Right ventricle myocardium inferior (tissue), 1 donor: ENCODE measurements at places on chromosomes 3 and 15.

DNA sequence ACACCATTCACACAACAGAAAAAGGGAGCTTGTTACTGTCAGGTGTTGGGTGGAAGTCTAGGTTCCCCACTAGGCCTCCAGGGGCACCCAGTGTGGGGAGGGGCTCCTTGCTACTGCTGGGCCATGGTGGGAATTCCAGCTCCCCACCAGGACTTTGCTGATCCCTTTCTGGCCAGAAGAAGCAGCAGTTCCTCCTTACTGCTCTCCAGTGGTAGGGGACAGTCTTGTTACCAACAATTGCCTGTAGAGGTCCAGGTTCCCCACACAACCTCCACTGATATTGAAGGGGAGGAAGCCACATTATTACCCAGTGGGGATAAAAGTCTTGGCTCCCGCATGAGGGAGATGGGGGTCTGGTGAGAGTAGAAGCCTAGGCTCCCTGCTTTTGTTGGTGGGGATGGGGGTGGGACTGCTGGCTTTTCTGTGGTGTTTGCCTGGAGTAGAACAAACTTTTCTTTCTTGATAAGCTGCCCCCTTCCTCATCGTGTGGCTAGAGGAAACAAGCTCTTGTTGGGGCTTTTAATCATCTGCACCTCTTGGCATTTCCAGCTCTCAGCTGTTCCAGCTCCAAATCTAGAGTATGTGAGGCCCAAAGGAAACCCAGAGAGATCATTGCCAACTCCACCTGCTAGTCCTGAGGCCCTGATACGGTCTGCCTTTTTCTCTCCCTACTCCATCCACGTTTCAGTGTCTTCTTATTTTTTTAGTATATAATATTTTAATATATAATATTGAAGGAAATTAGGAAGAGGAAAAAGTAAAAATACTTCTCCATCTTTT lies 824.2 kb downstream of the AGBL1 start:
- no peak for DNase-seq

DNA sequence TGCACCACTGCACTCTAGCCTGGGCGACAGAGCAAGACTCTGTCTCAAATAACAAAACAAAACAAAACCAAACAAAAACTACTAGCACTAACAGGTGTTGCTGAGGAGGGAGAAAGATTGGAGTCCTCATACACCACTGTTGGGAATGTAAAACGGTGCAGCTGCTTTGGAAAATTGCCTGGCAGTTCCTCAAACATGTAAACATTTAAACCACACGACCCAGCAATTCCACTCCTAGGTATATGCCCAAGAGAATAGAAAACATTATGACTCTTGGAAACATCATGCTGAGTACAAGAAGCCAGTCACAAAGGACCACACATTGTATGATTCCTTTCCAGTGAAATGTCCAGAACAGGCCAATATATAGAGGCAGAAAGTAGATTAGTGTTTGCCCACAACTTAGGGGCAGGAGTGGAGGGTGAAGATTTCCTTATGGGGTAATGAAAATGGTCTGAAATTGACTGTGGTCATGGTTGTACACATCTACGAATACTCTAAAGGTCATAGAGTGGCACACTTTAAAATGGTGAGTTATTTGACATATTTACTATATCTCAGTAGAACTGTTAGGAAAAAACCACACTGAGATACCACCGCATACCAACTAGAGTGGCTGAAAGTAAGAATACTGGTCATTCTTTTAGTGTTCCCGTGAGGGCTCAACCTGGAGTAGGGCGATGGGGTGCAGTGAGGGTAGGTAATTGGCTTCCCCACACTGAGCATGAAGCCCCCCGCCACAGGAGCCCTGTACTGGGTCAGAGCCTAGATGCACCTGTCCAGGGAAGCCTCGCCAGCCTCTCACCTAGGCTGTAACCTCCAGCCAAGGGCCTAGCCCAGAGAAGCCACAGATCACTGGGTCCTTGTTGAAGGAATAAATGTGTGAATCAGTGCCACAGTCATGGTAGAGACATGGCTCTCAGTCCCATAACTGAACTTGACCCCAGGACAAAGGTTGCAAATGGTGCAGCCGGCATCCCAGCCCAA lies 131.1 kb downstream of the NUP210 start:
- no peak for DNase-seq

DNA sequence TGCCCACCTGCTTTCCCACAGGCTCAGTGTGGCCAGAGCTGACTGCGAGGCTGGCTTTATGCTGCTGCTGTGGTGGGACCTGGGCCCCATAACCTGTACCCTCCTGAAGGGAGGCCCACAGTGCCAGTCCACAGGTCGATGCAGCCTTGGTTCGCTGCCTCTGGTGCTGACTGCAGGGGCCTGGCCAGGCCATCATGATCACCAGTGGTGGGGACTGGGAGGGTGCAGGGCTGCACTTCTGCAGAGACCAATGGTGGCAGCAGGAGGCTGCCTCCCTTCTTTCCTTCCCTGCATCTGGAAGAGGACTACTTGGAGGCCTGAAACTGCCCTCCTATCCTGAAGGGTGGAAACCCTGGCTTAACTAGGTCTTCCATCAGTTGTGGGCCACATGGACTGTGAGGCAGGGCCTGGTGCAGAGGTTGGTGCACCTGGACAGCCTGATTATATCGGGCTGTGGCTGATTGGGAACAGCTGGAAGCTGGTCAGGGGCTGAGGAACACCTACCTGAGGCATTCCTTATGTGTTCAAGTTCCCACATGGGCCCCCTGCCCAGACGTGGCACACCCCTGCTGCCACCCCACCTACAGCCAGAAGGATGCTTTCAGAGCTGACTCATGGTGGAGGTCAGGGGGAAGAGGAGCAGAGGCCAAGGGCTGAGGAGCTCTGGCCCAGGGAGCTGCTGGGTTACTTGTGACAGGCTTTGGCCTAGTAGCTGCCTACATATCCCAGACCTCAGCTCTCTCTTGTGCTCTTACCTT lies 29.8 kb downstream of the POMGNT2 start:
- DNase-seq, result no peak

GRCh38 chr3:195565716-195566115 lies 18.0 kb downstream of the APOD start:
- no peak for DNase-seq

- DNase-seq, result peak; percentile 74
These were observed 28.9 kb upstream of the KLHL6 start for GRCh38 chr3:183584246-183584913.

DNA sequence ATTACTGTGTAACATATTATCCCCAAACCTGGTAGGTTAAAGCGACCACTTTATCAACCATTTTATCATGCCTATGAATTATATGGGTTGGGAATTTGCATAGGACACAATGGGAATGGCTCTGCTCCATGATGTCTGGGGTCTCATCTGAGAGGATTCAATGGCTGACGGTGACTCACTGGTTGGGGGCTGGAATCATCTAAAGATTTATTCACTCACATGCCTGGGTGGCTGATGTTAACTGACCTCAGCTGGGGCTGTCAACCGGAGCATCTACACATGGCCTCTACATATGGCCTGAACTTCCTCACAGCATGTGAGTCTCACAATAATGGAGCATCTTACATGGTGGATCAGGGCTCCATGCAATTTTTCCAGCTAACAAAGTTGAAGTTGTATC lies 313.1 kb upstream of the PPP2R3A start:
- no peak for DNase-seq

- DNase-seq, result no peak
These were observed 2.2 kb upstream of the NR2F2 start for GRCh38 chr15:96328181-96328876.

- DNase-seq, result no peak
These were observed 115.7 kb downstream of the PDZRN3 start for GRCh38 chr3:73509066-73509465.

DNA sequence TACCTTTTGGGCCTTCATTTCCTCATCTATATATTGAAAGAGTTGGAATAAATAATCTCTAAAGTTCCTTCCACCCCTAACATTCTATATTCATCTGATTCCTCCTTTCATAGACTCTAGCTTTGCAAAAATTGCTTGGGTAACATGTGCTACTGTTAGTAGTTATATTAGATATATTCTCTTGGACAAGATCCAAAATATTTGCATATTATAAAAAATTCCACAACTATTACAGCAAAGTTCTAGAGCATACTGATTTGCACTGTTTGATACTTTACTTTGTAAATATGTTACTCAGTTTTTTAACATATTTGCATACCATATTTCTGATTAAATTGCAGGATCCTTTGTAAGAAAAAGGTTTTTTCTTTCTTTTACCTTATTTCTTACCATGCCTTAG lies 95.9 kb upstream of the UBE2E2 start:
- DNase-seq, result no peak

DNA sequence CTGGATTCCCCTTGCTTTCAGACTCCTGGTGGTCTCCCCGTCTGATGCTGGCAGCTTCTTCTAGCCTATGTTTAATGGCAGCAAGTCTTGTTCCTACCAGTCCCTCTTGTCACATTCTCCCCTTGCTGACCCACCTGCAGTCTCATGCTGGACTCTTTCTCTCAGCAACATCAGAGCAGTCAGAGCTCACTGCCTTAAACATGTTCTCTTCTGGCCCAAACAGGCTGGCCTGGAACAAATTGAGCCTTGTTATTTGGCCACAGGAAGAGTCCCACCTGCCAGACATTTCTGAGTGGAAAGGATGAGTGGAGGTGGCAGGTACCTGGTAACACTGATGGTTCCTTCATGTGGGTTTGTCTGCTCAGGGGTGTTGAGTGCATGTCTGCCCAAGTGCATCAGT lies 59.2 kb upstream of the APEH start:
- no peak for DNase-seq

- DNase-seq, result no peak
These were observed 131.1 kb downstream of the XXYLT1 start for GRCh38 chr3:195139876-195140240.

GRCh38 chr3:73433687-73434086 lies 191.1 kb downstream of the PDZRN3 start:
- no peak for DNase-seq

GRCh38 chr15:22885120-22885519 lies 46.7 kb downstream of the NIPA2 start:
- DNase-seq, result no peak

- no peak for DNase-seq
These were observed 34.3 kb downstream of the IRAK2 start for GRCh38 chr3:10198761-10199649.

GRCh38 chr3:133595341-133595740 lies 21.9 kb downstream of the CDV3 start:
- DNase-seq, result no peak

DNA sequence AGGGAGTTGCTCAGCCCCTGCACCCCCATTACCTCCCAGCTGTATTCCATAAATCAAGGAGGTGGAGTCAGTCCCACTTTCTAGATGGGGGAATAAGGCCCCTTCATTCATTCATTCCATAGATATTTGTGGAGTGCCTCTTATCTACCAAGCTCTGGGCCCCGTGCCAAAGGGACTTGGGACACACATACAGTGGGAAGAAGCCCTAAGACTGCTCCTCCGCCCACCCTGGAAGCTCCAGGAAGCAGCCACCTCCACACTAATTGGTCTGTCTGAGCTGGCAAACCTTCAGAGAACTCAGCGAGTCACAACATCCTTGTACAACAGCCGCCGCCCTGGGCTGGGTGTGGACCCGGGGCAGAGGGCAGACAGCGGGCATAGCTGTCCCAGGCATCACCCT lies 6.4 kb downstream of the STRA6 start:
- peak; percentile 80 for DNase-seq

GRCh38 chr15:42059661-42060476 lies 34.5 kb downstream of the PLA2G4D start:
- DNase-seq, result peak; percentile 72

DNA sequence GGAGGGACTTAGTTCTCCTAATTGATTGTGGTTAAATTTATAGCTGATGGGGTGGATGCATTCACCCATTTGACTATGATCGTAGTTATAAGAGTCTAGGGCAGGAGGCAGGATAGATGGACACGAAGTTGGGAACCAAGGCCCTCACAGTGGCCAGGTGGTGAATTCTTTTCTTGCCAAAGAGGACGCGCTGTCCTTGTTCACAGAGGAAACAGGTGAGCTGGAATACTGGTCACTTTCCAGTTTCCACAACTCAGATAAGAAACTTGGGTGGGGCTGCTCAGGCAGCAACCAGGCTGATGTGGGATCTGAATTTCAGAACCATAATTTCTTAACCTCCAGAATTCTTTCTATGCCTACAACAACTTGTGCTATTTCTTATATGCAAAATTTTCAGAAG lies 34.0 kb upstream of the ICE2 start:
- no peak for DNase-seq

- DNase-seq, result no peak
These were observed 14.2 kb downstream of the NR1D2 start for GRCh38 chr3:23959135-23959900.

- peak; percentile 80 for DNase-seq
These were observed 29.3 kb upstream of the SACM1L start for GRCh38 chr3:45659661-45660566.

DNA sequence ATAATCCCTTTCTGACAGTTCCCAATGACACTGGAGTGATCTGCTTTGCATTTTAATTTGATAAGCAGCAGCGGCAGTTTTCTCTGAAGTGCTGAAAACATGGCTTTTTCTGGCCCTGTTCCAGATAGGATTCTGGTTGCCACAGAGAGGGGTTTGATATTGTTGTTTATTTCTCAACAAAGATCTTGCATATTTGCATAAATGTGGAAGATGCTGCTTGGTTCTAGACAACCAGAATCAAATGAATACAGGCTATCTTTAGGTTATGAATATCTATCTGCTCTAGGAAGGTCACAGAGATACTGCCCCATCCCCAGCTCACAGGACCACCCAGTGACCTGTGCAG lies 137.1 kb downstream of the ZNF609 start:
- DNase-seq, result no peak

GRCh38 chr3:139529662-139530061 lies 9.9 kb downstream of the RBP1 start:
- no peak for DNase-seq

DNA sequence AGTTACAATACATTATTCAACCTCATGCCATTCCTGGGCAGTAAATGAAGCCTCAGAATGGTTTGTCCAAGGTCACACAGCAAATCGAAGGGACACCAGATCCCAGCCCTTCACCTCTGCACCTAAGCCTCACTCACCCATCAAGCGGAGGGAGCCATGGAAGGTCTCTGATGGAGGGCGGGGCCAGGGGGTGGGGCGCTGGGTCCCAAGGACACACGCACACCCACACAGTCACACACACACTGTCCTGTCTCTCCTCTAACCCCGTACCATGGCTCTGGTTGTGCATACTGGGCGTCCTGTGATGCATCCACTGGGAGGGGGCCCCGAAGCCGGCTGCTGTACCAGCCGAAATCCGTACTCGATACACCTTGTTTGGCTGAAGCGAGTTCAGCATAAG lies 15.3 kb upstream of the IGDCC3 start:
- DNase-seq, result peak; percentile 7

GRCh38 chr15:51288143-51289065 lies 50.0 kb downstream of the CYP19A1 start:
- DNase-seq, result no peak

- no peak for DNase-seq
These were observed 87.9 kb downstream of the CHST2 start for GRCh38 chr3:143207338-143207961.

GRCh38 chr15:80480171-80480811 lies 76.1 kb downstream of the ARNT2 start:
- no peak for DNase-seq
